Activated effector memory CD4-positive, alpha-beta T cell treated with Interleukin-2 at 50 U/mL for 16 hours (primary cell): ENCODE measurements at places on chromosomes 7 and 10.

GRCh38 chr7:98685541-98685940 is 68.5 kb downstream of the NPTX2 start:
- DNase-seq, result no peak

DNA sequence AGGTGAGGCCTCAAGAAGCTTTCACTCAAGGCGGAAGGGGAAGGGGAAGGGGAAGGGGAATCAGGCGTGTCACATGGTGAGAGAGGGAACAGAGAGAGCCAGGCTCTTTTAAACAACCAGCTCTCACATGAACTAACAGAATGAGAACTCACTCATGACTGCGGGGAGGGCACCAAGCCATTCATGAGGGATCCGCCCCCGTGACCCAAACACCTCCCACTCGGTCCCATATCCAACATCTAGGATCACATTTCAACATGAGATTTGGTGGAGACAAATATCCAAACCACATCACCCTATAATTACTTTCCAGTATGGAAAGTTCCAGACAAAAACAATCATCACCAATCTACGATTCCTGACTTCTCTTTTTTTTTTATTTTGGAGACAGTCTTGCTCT is 22.9 kb downstream of the HIP1 start:
- no peak for DNase-seq

DNA sequence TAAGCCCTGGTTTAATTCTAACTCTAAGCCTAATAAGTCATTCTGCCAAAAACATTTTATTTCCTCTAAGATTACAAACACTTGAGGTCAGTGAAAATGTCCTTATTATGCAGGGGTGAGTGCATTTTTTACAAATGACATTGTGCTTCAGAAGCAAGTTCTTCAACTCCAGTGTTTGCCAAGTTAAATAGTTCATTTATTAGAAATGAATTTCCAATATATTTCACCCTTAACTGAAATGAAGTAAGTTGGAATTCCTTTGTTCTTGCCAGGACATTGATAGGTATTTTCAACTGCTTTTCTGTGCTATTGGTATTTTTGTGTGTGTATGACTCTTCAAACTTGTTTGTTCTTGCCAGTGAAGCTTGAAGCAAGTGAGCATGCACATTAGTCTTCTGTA is 89.5 kb upstream of the CCDC6 start:
- no peak for DNase-seq

DNA sequence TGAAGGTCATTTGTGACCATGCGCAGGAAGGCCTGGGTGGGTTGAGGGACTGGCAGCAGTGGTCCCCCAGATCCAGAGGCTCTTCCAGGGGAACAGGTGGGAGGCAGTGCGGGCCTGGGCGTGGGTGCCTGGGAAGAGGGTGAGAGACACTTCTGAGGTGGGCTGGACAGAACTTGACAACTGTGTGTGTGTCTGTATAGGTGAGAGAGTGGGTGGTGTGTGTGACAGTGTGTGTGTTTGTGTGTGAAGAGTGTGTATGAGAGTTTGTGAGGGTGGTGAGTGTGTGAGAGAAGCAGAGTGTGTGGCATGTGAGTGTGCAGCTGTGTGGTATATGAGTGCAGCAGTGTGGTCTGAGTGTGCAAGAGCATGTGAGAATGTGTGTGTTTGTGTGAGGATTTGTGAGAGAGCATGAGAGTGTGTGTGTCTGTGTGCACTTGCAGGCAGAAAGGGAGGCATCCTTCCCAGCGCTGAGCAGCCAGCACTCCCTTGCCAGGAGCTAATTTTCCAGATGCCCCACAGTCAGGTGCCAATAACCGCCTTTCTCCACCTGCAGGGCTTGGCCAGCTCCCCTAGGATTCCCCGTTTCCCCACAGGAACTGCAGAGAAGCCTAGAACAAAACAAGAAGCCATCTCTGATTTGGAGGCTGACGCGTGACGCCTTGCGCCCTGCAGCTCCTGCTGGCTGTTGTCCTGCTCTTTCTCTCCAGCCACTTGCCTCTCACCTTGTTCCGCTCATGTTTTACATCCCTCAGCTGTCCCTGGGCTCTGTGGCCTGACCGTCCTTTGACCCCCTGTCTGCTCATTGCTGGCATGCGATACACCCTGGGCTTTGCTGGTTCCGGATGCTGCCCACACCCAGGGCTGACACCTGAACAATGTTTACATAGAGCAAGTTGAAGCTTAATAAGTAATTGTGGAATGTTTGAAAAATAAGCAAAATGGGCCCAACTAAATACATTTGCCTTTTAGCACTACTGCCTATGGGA is 88.0 kb downstream of the TMEM178B start:
- DNase-seq, result no peak

- DNase-seq, result no peak
Measured at GRCh38 chr7:131858611-131859010, 302.2 kb upstream of the PODXL start.

GRCh38 chr7:28840592-28840995 is 117.5 kb downstream of the TRIL start:
- DNase-seq, result no peak

DNA sequence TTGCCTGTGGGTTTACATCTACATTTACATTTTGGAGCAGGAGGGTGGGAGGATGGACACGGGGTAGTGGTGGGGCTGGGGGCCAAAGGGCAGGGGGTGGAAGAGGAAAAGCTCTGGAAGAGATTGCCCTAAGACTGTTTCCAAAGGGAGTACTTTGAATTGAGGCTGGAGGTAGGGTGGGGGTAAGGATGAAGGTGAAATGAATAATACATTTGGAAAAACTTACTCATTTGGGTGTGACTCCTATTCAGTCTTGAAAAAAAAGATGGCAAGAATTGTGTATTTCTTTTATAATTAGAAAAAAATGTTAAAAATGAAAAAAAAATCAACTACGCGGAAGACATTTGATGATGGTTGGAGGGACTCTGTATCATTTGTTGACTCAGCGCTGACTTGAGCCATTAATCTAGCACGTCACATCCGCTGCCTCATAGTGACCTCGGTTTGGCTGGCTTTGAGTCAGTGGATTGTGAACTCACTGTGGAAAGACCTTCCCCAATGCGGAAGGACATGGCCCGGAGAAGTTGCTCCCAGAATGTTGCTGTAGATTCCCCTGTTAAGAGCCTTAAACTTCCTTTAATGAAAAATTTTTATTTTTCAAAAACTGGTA is 2.8 kb downstream of the FAM180A start:
- no peak for DNase-seq

GRCh38 chr7:50119815-50120637 is 27.0 kb upstream of the ZPBP start:
- DNase-seq, result peak; percentile 9

- DNase-seq, result no peak
Measured at GRCh38 chr7:53191191-53191695, 155.8 kb downstream of the POM121L12 start.
